Kidney (tissue), 22 donors: ENCODE measurements at places on chromosomes 12 and 14. TPM values are rescaled to one million over a fixed set of nuclear protein-coding genes. Genes with fewer than 3 reads are reported as not detected.

Gene LRTM2
- not detected for total RNA-seq

GRCh38 chr14:70171726-70172125, 17.0 kb downstream of the SLC8A3 start:
- H3K36me3 ChIP-seq: no peaks in the 10 kb centered on the region
- H3K27ac ChIP-seq: no peak overlapping the region
- H3K4me1 ChIP-seq: no peaks in the 10 kb centered on the region
- no peak for DNase-seq

Gene RD3L
- total RNA-seq: not detected

- DNase-seq: no peak
- H3K27me3 ChIP-seq: no peaks in the 10 kb centered on the region
- H3K4me1 ChIP-seq: no peaks in the 10 kb centered on the region
- no peaks in the 10 kb centered on the region for H3K36me3 ChIP-seq
- H3K27ac ChIP-seq: no peak overlapping the region
- H3K4me3 ChIP-seq: no peak overlapping the region
Observed at GRCh38 chr12:94404854-94405253, 54.8 kb downstream of the CEP83 start.

DNA sequence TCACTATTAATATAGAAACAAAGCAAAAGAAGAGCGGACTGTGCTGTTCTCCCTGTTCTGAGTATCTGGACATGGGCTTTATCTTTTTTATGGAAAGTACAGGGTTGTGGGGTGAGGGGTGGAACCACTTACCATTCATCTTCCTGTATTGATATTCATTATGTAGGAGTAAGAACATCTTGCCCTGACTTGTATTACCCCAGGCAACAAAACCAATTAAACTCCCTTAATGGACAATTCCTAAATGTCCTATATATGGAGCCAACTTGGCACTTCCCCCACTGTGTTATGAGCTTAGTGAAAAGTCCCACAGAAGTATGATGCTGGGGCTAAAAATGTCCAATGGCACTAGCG, 139.9 kb upstream of the KRR1 start:
- H3K36me3 ChIP-seq: no peaks in the 10 kb centered on the region
- DNase-seq: no peak
- H3K27ac ChIP-seq: no peak overlapping the region
- H3K27me3 ChIP-seq: no peaks in the 10 kb centered on the region
- no peak overlapping the region for H3K4me3 ChIP-seq
- no peaks in the 10 kb centered on the region for H3K4me1 ChIP-seq

- no peaks in the 10 kb centered on the region for H3K4me1 ChIP-seq
- H3K36me3 ChIP-seq: no peaks in the 10 kb centered on the region
- H3K4me3 ChIP-seq: no peak overlapping the region
- peak; percentile 63 for DNase-seq
- H3K27ac ChIP-seq: no peak overlapping the region
Observed at GRCh38 chr12:52976574-52977071, 27.7 kb downstream of the KRT18 start.

Gene KRT73
- total RNA-seq: not detected

- no peaks in the 10 kb centered on the region for H3K4me1 ChIP-seq
- H3K4me3 ChIP-seq: no peak overlapping the region
- DNase-seq: no peak
- no peaks in the 10 kb centered on the region for H3K36me3 ChIP-seq
- H3K27ac ChIP-seq: no peak overlapping the region
Observed at GRCh38 chr12:124646385-124647230, 79.2 kb upstream of the NCOR2 start.

DNA sequence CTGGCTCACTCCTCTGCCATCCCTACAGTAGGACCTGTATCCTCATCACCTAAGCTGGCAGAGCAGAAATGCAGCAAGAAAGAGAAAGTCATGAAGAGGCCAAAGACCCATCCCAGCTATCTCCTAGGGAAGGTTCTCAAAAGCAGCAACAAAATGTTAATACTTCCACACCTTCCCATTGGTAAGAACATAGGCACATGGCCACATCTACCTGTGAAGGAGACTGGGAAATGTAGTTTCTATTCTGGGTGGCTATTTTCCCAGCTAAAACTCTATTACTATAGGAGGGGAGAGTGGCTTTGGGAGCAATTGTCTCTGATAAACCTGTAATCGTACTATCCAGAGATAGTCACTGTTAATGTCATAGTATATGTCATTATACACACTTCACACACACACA, 13.7 kb upstream of the EIF2B2 start:
- H3K36me3 ChIP-seq: no peaks in the 10 kb centered on the region
- H3K4me1 ChIP-seq: no peaks in the 10 kb centered on the region
- H3K4me3 ChIP-seq: no peak overlapping the region
- H3K27me3 ChIP-seq: no peaks in the 10 kb centered on the region
- DNase-seq: no peak

Gene SLC7A7
- 26.6 TPM for total RNA-seq

DNA sequence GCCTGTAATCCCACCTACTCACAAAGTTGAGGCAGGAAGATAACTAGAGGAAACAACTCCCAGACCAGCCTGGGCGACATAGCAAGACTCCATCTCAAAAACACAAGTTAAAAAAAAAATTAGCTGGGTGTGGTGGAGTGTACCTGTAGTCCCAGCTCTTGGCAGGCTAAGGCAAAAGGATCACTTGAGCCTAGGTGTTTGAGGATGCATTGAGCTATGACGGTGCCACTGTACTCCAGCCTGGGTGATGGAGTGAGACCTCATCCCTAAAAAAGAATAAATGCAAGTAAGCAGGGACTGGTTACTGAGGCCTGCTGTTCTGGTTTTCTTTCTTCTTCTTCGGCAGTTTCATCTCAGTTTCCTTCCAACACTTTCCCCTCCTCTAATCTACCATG, 7.4 kb downstream of the PTPN21 start:
- DNase-seq: no peak
- H3K27ac ChIP-seq: no peak overlapping the region

DNA sequence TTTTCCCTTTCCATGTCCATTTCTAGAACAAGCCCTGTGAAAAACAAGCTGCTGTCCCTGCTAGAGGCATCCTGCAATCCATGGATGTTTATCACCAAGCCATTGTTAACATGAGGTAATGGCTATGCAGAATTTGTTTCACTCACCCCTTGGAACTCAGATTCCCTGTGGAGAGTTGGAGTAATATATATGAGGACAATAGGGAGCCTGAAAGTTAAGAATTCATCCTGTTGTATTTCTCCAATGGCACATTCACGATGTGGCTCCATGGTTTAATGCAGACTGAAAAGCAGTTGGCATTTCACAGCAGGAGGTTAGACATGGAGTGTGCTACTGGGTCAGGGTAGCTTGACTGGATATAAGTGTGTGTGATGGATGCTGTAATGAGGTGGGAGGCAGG, 32.4 kb downstream of the GPR65 start:
- no peaks in the 10 kb centered on the region for H3K4me1 ChIP-seq
- no peaks in the 10 kb centered on the region for H3K36me3 ChIP-seq
- no peaks in the 10 kb centered on the region for H3K27me3 ChIP-seq
- no peak overlapping the region for H3K4me3 ChIP-seq
- no peak overlapping the region for H3K27ac ChIP-seq

- no peak overlapping the region for H3K27ac ChIP-seq
- H3K27me3 ChIP-seq: no peaks in the 10 kb centered on the region
- no peaks in the 10 kb centered on the region for H3K4me1 ChIP-seq
Observed at GRCh38 chr14:72518809-72519377, 375.0 kb downstream of the DPF3 start.

Gene GMFB
- 53.6 TPM for total RNA-seq

Gene SMIM41
- 0.31 TPM for total RNA-seq

GRCh38 chr14:101947577-101947903, 16.8 kb upstream of the DYNC1H1 start:
- no peaks in the 10 kb centered on the region for H3K27me3 ChIP-seq
- no peaks in the 10 kb centered on the region for H3K36me3 ChIP-seq
- peak overlapping the region; percentile 99 for H3K27ac ChIP-seq
- no peak for DNase-seq
- H3K4me3 ChIP-seq: peak overlapping the region; percentile 84

GRCh38 chr12:15719230-15719629, 70.0 kb downstream of the EPS8 start:
- H3K4me1 ChIP-seq: peaks cover 12% of the 10 kb centered on the region
- no peaks in the 10 kb centered on the region for H3K27me3 ChIP-seq
- no peak for DNase-seq
- H3K4me3 ChIP-seq: no peak overlapping the region
- H3K36me3 ChIP-seq: no peaks in the 10 kb centered on the region
